ENCODE measurements at places on chromosomes 2 and 18.

DNA sequence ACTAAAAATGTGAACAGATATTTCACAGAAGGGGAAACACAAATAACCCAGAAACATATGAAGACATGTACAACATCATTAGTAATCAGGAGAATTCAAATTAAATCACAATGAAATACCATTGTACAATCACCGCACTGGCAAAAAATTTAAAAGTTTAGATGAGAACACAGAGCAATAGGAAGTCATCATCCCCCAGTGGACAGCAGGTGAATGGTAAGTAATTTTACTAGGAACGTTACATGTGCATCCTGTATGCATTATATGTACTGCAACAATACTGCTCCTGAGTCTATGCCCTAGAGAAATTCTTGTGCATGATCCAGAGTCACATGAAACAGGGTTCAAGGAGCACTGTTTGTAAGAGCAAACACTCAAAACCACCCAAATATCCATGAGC lies 713.8 kb downstream of the NRXN1 start:
- no peak for DNase-seq

DNA sequence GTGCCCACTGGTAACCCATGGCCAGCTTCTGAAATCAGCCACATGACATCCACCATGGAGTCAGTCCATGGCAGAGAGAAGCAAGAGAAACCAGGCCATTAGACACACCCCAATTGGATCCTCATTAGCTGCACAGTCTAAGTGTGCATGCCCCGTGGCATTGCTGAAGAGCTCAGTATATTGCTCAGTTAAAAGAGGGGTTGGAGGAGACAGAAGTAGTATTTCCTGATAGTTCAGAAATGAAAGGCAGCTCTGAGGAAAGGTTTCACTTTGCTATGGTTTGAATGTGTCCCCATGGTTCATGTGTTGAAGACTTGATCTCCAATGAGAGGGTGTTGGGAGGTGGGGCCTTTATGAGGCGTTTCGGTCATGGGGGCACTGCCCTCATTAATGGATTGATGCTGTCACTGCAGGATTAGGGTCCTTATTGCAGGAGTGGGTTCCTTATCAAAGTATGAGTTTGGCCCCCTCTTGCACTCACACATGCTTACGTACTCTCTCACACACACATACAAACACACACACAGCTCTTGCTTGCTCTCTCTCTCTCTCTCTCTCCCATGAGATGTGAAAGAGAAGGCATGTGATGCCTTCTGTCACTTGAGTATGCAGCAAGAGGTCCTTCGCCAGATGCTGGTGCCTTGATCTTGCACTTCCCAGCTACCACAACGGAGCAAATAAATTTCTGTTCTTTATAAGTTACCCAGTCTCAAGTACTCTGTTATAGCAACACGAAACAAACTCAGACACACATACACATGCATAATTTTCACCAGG lies 58.0 kb downstream of the TMEM163 start:
- no peak for DNase-seq

GRCh38 chr2:175576875-175577274 lies 395.4 kb upstream of the ATP5MC3 start:
- DNase-seq, result no peak

DNA sequence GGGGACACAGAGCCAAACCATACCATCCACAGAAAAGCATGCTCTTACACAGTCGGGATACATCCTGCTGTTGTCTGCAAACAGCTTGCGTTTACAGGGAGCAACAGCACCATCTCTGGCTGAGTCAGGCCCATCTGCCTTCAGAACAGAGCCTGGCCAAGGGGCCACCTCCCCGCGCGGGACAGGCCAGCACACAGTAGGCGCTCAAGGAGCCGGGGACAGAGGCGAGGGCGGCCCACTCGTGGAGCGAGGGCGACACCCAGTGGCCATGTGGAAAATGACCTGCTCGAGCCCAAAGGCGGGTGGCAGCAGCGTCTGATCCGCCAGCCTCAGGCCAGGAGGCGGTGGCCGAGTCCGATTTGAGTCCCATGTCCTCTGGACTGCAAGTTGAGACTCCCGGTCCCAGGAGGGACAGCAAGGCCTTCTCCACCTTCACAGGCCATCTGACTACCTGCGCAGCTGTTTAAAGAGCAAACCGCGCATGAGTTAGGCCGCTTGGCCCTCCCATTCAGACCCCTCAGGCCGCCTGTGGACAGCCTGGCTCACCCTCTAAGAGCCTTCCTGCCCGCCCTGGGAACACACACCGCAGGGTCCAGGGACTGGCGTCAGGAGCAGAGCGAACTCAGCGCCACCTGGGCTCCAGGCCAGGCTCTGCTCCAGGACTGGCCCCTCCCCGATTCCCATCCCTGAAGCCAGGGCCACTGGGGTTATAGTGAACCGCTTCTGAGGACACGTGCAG lies 38.3 kb downstream of the TTC32 start:
- peak; percentile 59 for DNase-seq
